Gastroesophageal sphincter (tissue), 4 donors: ENCODE measurements at places on chromosomes 7 and 10. TPM values are rescaled to one million over a fixed set of nuclear protein-coding genes. Genes with fewer than 3 reads are reported as not detected.

DNA sequence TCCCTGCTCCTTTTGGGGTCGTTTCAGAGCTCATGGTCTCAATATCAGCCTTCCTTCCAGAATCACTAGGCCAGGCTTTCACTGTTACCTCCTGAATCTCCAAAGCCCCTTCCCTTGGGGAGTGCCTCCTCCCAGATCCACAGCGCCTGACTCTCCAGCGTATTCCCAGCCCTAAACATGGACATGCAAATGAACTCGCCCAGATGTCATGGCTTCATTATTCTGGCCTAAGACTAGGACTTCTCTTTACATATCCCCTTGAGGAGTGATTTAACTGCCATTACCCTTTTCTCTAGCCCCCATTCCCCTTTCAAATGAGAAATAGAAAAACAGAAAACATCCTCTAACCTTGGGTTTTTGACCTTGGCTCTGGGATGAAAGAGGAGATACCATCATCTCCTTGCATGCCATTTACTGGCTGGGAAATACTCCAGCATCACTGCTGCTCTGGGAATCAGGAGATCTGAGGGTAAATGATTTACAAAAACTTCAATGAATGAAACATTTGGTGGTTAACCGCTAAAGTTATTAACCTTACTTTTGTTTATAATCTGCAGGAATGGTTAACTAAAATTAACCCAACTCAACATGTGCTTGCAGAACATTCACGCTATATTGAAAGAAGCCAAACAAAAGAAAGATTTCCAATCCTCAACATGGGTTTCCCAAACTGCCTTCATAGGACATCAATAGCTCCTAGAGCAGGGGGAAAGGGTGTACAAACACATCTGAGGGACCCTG is 37.0 kb downstream of the FAM171A1 start:
- no peak for ATAC-seq

DNA sequence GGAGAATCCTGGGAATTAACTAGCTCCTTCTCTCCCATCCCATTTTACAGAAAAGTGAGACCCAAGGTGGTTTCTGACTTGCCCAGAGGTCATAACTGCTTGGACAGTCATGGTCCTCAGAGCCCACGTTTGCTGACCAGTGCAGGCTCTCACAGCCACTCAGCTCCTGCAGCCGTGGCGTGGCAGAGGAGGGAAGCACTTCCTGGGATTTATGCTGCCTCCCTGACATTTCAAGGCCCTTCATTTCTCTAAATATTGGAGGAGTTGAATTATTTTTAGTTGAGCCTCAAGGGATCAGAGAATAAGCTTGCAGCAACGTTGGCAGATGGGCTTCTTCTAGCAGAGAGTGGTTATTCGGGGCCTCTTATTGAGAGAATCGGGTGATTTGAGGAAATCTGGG is 77.1 kb downstream of the LHPP start:
- no peak for ATAC-seq

GRCh38 chr7:55056577-55057480 is 38.0 kb downstream of the EGFR start:
- ATAC-seq, result peak; percentile 62

TCF7L2 gene
- total RNA-seq, result 22.4 TPM

ITPRID1 gene
- total RNA-seq, result not detected

GRCh38 chr7:27210441-27211083 is 10.7 kb upstream of the HOXA13 start:
- no peak for ATAC-seq

DNA sequence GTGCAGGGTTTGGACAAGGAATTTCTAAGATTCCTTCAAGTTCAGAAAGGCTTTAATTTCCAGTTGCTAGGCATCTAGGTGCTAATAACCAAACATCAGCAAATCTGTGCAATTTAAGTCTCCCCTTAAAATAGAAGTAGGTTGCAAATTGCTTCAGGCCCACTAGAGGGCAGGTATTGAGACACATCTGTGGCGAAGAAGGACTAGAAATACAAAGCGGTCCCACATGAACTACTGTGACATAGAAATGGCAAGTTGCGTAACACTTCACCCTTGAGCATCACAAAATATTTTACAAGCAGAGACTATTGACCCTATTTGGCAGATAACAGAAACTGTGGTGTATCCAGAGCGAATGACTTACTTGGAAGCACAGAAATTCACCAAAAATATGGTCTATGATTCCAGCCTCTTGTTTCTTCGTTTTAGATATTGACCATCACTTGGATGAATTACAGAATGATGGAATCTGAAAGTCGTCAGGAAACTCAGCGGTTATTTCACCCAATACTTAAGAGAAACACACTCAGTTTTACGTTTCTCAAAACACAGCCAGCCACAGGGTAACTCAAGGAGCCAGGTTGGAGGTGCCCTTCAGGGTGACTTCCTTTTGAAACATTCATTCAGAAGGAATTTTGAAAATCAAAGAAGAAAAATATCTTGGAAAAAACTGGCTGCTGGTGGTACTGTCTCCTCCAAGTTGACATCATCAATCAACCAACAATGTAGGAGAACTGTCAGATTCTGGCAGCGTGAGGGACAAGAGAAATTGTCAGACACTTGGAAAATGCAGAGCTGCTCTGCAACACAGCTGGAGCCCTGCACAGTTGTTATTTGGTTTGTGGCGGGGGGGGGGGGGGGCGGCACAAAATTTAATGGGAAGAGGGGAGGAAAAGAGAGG is 256.3 kb upstream of the MINDY3 start:
- no peak for ATAC-seq

LMOD2 gene
- not detected for total RNA-seq

GRCh38 chr10:58979711-58980110 is 196.7 kb upstream of the PHYHIPL start:
- no peak for ATAC-seq

PNLIP gene
- not detected for total RNA-seq

PANK1 gene
- total RNA-seq, result 3.6 TPM

ADRA2A gene
- 0.62 TPM for total RNA-seq

GRCh38 chr7:78528964-78529363 is 730.4 kb downstream of the PHTF2 start:
- ATAC-seq, result no peak

FAM204A gene
- total RNA-seq, result 113 TPM

DNA sequence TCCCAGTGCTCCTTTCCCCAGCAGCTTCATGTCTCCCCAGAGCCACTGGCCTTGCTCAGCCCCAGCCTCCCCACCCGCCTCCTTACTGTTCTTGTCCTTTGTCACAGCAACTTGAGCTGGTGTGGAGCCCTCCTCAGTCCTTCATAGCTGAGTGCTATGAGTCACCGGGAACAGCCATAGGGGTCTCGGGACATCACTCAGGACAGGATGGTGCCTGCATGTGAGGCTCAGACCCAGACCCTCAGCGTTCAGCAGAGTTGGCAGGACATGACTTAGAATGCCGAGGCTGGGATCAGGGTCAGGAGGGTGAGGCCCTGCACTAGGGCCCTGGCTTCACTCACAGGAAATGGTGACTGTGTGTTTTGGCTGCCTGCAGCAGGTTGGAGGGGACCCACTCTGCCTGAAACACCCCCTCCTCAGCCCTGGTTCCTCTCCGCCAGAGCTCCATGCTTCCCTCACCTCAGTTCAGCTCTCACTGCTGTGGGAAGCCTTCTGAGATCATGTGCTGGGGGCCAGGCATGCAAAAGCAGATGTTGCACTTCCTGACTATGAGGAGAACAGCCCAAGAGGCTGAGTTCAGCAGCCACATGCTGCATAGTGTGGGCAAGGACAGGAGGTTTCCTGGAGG is 40.7 kb upstream of the GJD4 start:
- ATAC-seq, result peak; percentile 38

GRCh38 chr10:119365773-119366599 is 158.6 kb downstream of the GRK5 start:
- ATAC-seq, result peak; percentile 76

DNA sequence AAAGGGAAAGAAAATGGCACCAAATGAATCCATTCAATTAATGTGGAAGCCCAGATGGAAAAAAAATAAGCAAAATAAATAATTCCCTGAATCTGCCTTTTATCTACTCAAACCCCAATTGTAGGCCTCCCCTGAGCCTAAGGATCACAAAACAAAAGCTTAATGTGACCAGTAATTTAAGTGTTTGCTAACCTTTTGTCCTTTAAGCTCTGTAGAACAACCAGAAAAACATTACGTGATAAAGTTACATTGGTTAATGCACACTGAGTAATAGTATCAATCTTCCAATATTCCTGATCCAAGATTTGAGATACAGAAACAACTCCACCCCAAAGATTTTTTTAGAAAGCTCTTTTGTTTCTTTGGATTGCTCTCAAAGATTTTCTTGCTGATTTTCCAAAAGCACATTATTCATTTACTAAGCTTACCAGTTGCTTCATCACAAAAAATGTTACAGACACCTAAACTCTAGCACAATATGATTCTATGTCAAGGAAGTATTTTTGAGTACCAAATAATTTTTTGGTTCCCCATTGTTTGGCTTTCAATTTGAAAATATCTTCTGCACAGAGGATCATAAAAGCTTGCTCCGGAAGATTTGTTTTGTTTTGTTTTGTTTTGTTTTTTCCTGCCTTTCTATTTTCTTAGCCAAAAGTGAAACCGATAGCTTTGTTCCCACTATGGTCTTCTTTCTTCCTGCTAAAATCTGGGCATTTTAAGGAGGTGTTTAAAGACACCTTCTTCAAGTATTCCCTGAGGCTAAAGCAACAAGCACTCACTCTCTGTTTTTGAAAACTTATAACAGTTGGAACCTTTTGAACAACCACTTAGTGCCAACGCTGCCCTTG is 54.2 kb downstream of the TRIL start:
- no peak for ATAC-seq

SPDYE1 gene
- total RNA-seq, result not detected

DNA sequence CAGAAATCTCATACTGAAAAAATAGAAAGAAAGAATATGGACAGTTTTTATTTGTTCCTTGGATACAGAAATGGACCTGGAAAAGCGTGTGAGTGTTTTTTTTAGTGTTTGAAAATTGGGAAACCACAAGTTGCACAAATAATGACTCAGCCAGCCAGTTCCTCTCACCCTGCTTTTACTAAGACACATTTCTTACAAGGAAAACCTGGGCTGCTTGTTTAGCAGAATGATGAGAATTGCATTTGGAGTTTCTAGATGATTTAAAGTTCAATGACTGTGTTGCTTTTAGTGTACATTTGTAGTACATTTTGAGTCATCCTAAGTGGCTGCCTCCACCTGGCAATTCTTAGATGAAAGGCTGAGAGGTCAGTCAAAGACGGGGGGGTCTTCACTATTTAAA is 218.7 kb downstream of the ABCA13 start:
- ATAC-seq, result no peak

- ATAC-seq, result no peak
Measured at GRCh38 chr10:44986179-44986578, 7.6 kb upstream of the DEPP1 start.

DNA sequence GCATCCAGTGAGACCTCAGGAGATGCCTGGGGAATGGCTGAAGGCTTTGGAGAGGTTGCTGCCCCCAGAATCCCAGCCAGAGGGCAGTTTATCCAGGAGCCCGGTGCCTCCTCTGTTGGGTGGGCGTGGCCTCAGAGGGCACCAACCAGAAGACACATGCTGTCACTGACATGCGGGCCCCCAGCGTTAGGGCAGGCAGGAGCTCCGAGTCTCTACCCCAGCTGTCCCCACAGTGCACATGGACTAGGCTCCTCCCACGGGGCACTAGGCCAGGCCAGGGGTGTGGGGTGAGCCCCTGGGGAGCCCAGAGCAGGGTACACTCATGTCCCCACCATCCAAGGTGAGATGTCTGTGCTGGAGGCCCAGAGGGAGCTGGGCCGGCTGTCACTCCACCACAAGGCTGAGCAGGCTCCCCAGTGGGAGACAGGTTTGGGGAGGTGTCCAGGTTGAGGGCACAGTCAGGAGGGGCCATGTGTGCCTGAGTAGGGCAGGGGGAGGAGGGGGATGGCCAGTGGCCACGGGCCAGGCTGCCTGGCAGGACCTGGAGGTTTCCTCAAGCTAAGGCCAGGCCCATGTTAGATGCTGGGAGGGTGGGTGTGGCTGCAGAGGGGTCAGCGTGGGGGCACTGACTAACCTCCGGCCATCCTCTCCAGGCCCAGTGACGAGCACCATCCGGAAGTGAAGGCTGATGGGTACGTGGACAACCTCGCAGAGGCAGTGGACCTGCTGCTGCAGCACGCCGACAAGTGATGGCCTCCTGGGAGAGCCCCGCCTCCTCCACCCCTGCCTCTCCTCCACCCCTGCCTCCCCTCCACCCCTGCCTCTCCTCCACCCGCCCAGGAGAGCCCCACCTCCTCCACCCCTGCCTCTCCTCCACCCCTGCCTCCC is 131.3 kb downstream of the FAM53B start:
- peak; percentile 48 for ATAC-seq

- no peak for ATAC-seq
Measured at GRCh38 chr10:72344932-72345331, 9.8 kb downstream of the DNAJB12 start.

SORBS1 gene
- 2,220 TPM for total RNA-seq

SPDYE11 gene
- total RNA-seq, result not detected

- ATAC-seq, result no peak
Measured at GRCh38 chr7:117974891-117975290, 101.7 kb upstream of the CTTNBP2 start.
